SK-N-MC (cell line): ENCODE measurements at places on chromosomes 2 and 18.

DNA sequence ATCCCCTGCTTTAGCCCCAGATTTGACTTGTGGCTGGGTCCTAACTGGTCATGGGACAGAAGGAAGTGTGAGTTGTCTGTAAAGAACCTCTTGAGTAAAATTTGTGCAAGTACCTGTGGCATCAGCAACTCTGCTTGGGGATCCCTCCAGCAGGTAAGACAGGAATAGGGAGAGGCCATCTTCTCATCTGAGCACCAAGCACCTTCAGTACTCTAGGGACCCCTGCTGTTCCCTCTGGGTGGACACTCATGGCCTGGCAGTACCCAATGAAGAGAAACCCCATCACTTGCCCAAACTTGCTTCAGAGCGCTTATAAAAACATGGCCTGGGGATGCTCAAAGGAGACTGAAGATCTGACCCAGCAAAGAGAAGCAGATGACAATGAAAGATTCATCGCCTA lies 297.8 kb downstream of the SP3 start:
- no peak for DNase-seq

DNA sequence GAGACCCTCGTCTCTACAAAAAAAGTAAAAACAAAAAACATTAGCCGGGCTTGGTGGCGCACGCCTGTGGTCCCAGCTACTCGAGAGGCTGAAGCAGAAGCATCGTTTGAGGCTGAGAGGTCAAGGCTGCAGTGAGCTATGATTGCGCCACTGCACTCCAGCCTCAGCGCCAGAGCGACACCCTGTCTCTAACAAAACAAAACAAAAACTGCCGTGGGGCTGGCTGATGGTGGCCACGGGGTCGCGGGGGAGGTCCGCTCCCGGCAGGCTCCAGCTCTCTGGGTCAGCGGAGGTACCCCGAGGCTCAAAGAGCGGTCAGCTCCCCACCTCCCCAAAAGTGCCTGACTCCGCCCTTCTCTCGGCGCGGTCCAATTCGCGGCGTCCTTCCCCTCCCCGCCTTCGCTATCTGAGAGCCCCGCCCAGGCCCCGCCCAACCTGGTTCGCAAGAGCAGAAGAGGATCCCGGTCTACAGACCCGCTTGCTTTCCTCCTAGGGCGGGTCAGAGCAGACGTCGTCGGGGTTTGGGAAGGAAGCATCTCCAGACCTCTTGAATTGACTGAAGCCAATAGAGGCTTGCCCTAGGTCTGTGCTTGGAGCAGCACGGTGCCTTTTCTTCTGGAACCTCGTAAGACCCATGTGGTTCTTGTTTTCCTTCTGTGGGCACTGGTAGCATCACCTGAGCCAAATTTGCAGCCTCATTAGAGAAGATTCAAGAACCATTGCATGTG lies 7.8 kb downstream of the RAX start:
- no peak for DNase-seq

GRCh38 chr2:242027676-242028450 lies 158.3 kb downstream of the RTP5 start:
- DNase-seq = no peak

DNA sequence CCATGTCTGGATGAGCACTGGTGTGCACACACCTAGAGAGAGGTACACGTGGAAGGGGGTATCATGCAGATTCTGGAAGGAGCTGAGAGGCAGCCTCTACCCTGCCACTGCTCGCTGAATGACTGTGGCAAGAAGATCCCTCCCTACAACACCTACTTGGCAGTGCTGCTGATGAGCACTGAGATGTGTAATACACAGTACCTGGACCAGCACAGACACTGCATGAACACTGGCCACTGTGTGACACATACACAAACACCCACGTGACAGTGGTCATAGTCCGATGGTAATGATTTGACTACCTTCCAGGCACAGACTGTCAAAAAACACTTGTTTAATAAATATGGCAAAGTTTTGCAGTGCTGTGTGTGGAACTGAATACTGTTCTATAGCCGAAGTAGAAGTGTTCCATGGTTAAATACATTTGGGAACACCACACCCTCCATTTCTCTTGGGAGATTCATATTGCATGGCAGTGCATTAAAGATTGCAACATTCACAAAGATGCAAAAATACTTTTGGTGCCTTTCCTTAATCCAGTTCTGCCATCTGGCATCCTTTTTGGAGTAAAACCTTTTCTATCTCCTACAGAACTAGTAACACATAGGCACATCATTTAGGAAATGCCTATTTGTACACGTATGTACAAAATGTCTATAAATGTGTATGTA lies 29.6 kb downstream of the MRPS5 start:
- DNase-seq = no peak

GRCh38 chr2:192948316-192948715 lies 753.6 kb upstream of the TMEFF2 start:
- no peak for DNase-seq
